Activated T-cell treated with anti-CD3 and anti-CD28 coated beads, Interleukin-2, amount 50 U/mL, for 72 hours (primary cell): ENCODE measurements at places on chromosomes 4 and X.

- DNase-seq = no peak
Measured at GRCh38 chr4:174524242-174524641, 2.0 kb upstream of the HPGD start.

DNA sequence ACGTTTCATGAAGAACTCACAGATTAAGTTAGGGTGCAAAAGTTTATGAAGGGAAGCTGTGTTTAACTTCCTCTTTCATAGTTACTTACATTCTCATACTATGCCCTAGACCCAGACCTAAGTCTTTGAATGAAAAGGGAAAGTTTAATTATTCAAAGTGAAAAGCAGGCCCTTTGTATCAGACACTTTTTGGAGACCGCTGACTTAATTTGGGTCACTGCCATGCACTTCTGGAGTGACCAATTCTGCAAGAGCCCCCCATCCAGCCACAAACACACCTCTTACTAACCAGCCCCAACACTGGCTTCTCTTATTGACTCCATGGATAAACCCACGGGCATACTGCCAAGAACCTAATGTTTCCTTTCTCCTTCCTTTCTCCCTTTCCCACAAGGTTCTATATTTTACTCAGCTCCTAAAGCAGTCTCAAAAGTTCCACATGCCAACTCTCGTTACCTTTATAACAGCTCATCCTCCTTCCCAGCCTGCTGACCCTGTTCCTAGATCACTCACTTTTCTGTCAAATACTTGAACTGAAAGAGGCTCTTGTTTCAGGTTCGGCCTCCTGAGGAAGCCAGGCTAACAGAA, 34.5 kb downstream of the ABCE1 start:
- peak; percentile 47 for DNase-seq

DNA sequence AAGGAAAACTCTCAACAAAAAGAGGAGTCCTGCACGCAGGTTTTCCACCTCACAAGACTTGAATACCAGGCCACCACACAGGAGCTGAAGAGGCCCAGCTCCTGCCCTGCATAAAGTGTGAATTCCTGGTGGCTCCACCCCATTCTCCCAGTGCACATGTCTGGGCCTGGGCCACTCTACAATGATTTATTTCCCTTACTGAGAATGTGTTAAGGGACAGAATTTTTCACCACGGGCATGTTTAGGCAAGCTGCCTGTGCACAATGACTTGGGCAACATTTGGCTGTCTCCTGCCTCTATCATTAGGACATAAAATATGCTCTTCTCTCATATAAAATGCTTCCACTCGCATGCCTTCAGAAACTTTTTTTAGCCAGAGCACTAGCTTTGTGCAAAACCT, 197.1 kb downstream of the SLC7A11 start:
- no peak for DNase-seq

DNA sequence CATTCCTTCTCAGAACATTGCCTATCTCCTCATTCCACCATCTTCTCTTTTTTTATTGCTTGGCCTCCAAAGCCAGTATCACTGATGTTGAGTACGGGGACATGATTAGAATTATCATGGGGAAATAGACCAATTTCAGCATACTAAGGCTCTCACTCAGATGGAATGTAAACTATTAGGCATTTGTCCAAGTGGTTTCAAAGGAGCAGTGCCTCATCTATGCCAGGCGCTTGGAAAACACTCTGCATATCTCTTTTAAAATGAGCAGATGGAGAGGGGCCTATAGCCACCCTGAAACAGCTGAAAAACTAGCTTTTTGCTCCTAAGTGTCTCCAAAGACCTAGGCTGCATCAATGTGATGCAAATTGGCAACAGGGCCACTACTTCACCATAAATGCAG, 150.8 kb upstream of the DIPK2B start:
- DNase-seq = no peak

DNA sequence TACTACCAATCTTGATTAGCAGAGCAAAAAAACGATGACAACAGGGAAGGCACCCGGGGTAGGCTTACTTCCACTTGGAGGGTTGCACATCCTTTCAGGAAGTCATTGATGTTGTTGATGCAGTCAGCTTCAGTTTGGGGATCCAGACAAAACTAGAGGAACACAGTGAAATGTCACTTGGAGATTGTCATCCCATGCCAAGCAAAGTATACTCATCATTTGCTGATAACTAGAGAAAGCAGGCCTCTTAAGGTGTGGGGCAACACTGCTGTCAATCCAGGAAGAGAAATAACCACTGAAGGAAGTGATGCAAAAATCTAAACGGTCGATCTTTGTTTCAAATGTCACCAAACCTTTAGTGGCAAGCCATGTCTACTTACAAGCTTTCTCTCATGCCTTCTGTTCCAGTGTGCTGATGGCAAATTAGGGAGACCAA, 1.4 kb downstream of the ARHGEF6 start:
- peak; percentile 18 for DNase-seq

- no peak for DNase-seq
Measured at GRCh38 chrX:108734426-108734825, 1.9 kb downstream of the IRS4 start.

DNA sequence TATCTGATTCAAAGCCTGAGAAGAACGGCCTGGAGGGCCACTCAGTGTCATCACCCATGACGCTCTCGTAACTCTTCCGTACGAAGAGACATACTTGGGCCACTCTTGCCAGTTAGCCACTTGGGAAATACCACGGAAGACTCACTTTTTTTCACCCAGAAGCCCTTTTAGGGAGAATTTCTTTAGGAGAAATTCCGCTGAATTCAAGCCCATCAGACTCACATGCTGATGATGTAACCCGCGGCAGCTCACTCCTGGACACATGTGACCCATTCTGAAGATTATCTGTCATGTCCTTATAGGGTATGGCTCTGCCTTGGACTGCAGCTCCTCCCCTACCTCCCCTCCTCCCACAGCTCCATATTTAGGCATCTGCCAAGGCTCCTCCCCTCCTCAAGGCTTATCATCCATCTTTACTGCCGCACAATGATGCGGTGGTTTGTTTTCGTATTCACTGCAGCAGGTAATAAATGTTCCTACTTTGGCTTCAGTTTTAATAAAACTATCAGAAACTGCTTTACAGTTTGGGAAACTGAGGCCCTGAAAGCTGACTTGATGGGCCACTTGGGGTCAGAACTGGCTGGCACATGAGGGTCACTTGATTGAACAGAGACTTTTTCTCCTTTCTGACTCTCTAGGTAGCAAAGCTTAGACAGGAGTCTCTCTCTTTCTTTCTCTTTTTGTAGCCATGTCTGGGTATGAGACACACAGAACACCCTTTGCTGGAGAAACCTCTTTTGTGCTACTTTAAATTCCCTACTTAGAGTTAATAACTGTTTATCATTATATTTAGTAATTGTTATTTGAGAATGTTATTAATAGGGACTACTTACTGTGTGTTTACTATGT, 42.1 kb downstream of the RHOH start:
- peak; percentile 78 for DNase-seq

DNA sequence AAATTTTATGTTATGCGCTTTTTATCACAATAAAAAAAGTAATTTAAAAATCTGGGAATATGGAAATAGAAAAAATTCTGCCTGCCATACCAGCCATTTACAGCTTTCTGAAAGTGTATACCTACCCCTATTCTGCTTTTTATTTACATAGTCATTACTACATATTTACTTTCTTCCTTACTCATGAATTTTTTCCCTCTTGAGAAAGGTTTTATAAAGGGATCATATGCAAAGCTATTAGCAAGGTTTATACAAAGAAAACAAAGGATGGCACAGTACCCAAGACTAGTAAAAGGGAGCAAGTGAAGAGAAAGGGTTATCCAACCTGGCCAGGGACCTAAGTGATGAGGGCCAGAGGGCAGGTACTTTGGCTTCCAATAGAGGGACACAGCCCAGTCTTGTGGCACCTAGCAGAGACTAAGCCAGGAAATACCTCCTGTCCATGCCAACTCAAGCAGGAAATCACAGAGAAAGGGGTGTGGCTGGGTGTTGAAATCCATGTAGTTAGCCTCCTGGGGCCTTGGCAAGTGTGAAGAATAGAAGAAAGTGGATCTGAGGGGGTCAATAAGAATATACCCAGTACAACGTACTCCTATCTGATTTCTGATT, 207.3 kb upstream of the VEGFC start:
- DNase-seq = no peak

GRCh38 chrX:116618546-116618945, 155.8 kb upstream of the CT83 start:
- DNase-seq = no peak

DNA sequence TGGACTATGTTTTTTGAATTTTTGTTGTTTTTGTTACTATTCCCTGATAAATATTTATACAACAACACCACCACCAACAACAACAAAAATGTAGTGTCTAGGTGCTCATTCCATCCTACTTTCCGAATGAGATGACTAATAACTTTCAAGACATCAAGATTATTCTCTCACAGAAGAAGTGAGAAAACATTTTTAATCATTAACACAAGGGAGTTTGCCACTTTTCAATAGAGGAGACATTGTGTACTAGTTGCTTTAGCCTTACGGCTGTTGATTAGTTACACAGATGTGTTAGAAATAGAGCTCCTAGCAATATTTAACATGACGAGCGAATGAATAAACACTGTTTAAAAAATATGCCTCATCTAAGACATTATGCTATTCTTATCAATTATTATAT, 898.8 kb downstream of the C4orf33 start:
- no peak for DNase-seq

- DNase-seq = no peak
Measured at GRCh38 chr4:134260126-134260525, 58.5 kb upstream of the PABPC4L start.

GRCh38 chr4:181911420-181911819, 331.8 kb upstream of the TENM3 start:
- DNase-seq = no peak

GRCh38 chr4:25873632-25874129, 10.9 kb upstream of the SEL1L3 start:
- no peak for DNase-seq

DNA sequence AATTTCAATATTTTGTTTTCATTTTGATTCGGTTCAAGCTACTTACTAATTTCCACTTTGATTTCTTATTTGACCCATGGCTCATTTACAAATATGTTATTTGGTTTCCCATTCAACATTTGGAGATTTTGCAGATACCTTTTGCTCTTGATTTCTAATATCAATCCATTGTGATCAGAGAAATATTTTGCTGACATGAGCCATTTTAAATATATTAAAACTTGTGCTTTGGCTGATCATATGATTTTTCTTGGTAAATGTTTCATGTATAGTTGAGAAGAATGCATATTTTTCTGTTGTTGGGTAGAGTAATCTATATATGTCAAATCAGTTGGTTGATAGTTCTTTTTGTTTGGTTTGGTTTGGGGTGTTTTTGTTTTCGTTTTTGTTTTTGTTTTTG, 95.0 kb downstream of the GASK1B start:
- no peak for DNase-seq

- no peak for DNase-seq
Measured at GRCh38 chr4:1459722-1460511, 53.7 kb upstream of the NKX1-1 start.

DNA sequence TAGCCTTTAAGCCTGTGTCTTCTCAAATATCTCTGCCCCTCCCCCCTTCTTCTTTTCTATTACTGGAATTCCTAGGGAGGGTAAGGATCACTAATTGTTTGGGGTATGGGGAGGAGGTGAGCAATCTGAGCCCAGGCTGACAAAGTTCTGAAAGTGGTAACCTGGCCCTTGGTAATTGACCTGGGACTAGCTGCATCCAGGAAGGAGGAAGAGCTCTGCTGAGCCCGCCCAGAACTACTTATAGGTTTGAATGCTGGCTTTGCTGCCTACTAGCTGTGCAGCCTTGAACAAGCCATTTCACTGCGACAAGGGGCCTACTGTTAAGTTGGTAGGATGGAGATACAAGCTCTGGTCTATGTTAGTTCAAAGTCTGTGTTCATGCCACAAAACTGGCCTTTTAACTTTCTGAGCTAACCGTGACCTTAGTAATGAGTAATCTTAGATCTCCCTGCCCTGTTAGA, 37.8 kb downstream of the DGKK start:
- no peak for DNase-seq

- DNase-seq = no peak
Measured at GRCh38 chr4:189362364-189362763, 578.3 kb upstream of the FRG1 start.

DNA sequence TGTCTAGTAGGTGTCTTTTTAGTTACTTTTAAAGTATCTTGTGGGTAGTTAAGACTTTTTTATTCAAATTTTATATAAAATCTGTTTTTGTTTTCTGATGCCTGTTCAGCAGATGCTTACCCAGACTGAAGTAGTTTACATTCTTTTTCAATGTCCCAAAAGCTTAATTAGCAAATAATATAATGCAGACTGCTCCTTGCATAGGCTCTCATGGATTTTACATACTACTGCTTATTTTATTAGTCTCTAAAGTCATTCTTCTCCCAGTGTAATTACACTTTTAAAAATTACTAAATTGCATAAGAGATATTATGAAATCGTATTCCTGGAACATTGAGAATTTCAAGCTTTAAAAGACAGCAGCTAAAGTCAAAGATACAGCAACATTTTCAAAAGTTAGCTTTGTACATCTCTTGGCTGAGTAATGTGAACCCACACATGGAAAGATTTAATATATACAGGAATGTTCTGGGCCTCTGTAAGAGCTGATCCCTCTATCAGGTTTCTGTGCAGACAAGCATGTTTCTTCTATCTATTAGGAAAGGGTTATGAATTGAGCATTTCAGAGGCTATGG, 148.4 kb upstream of the SPRY1 start:
- DNase-seq = no peak
